Activated CD4-positive, alpha-beta T cell treated with anti-CD3 and anti-CD28 coated beads, Interleukin-2, Interleukin-6, amounts not matched to agents 100 ng/mL and 50 ng/mL, durations not matched to agents 16 hours and 8 hours (primary cell): ENCODE measurements at places on chromosomes 7 and 10.

DNA sequence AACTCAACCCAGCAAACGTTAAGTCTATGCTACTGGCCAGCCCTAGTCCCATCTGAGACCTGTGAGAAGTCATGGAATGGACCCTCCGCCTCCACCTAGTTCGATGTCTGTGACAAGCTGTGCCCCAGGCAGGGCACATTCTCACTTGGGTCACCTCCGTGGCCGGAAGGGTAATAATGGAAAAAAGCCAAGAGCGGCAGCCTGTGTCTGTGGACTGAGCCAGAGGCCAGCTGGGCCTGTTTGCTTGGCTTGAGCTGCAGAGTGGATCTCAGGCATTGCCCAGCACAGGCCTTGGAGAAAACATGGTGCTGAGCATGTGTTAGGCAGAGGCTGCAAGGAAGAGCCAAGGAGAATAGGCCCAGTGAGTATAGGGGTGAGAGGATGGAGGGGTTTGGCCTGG, 97.8 kb downstream of the GALNT17 start:
- DNase-seq, result no peak

DNA sequence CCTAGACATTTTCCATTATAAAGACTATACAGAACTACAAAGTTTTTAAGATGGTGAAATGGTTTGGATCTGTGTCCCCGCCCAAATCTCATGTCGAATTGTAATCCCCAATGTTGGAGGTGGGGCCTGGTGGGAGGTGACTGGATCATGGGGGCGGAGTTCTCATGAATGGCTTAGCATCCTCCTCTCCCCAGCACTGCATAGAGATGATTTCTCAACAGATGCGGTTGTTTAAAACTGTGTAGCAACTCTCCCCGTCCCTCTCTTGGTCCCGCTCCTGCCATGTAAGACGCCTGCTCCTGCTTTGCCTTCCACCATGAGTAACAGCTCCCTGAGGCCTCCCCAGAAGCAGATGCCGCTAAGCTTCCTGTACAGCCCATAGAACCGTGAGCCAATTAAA, 1.6 kb downstream of the FAM133B start:
- DNase-seq, result no peak

- DNase-seq, result no peak
Observed at GRCh38 chr7:108659867-108660266, 90.2 kb downstream of the DNAJB9 start.

GRCh38 chr7:100865938-100866728, 1.1 kb upstream of the TRIP6 start:
- peak; percentile 44 for DNase-seq

- DNase-seq, result no peak
Observed at GRCh38 chr10:47357131-47357582, 9.0 kb downstream of the RBP3 start.

GRCh38 chr7:101624246-101625001, 4.7 kb downstream of the MYL10 start:
- no peak for DNase-seq

DNA sequence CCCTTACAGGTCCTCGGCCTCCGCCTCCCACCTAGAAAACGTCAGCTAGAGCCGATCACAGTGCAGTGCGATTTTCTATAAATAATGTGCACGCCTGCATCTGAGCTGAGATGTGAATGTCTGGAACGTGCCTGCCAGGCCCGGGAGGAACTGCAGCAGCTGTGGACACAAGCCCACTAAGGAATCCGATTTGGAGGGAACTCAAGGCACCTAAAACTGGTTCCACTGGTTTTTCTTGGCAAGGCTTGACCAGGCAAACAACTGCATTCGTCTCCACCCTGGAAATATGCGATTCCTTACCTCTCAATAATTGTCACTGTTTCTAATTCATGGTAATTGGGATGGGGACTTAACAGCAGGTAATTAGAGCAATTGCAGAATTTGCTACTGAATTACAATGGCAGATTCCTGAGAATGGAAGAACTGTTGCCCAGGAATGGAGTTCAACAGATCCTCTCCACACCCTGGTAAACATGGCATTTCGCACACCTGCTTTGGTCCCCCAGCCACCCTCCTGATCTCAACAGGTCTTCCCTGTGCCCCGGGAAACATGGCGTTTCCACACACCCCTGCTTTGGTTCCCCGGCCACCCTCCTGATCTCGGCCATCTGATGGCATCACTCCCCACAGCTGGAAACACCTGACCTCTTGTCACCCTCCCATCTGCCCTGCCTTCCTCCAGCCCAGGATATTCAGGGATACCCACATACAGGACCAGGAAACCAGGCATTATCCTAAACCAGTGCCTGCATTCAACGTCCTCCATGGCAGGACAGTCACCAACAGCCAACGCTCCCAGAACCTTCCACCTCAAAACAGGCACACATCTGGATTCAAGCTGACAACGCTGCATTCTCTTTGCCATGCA, 76.0 kb downstream of the DIP2C start:
- DNase-seq, result no peak

DNA sequence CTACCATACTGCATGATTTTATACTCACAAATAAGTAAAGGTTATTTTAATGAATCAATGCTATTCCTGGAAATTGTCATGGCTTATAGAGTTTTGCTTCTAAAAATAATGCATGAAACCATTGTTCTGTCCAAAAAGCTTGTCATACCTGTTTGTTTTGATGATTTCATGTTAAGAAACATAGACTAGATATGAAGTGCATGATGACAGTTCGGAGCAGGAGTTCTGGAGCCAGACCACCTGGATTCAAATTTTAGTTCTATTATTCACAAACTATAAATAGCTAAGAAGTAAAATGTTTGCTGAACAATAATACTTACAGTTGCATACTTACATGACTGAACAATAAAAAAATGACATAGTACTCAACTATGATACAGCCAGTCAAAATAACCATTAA, 107.0 kb upstream of the AKR1E2 start:
- DNase-seq, result no peak

DNA sequence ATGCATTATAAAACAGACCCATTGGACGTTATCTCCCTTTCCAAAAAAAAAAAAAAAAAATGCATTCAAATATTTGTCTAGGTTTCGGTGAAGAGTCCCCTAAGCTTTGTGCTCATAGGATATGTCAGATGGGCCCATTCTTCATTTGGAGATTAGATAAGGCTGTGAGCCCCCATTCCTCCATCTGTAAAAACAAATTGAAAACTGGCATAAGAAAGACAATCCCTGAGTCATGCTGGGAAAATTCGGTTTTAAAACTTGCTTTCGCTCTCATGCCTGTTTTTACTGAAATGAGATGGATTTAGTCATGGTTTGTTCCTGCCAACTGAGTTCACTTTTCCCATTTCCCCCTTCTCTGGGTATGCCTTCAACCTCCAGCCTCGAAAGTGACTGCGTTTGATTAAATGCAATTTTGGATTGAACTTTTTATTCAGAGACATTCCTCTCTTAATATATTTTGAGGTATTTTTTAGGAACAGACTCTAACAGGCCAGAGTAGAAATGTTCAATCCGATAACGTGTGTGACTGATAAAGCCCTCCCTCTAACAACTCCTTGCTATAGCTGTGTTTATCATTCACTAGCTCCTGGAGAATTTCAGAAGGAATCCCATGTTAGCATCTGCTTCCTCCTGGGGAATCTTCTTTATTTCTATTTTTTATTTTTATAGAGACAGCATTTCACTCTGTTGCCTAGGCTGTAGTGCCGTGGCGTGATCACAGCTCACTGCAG, 190.9 kb upstream of the LYZL2 start:
- no peak for DNase-seq

- no peak for DNase-seq
Observed at GRCh38 chr7:44063547-44063893, 1.8 kb downstream of the PGAM2 start.

DNA sequence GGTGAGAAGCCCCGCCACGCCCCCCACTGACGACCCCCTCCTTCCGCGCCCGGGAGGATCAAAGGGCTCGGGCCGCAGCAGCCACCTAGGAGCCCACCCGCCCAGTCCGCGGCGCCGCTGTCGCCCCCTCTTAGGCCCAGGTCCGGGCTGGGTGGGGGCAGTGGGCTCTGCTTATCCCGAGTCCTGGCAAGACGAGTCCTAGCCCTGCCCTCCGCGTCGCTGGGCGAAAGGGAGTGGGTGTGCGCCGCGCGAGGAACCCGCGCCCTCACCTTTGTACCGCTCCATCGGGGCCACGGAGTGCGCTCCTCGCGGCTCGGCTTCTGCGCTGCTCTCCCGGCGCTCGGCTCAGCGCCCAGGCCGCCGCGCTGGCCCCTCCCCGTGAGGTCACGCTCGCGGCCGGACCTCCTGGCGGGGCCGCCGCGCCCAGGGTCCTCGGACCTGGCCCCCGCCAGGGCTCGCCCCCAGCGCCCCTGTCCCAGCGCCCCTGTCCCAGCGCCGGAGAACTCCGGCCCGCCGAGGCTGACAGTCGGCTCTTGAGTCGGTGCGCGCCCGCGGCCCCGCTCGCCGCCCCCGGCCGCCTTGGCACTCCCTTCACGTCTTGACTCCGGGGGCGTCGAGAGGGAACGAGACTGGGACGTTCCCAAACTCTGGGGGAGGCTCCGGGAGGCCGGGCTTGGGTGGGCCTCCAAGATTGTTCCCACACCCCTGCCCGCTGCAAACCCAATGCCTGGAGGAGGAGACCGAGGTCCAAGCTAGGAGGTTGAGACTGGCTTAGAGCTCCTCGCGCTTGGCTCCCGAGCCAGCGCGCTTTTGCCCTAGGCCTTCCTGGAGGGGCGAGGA, at the start of gene AFAP1L2:
AFAP1L2 (minus strand) TSS at position 332 of the 840 bp plus-strand sequence; CDS start at position 285, 47 bp downstream.
- DNase-seq, result no peak

GRCh38 chr7:155524018-155524556, 22.3 kb downstream of the CNPY1 start:
- DNase-seq, result no peak

- DNase-seq, result no peak
Observed at GRCh38 chr7:46654546-46655443, 733.7 kb upstream of the IGFBP3 start.

DNA sequence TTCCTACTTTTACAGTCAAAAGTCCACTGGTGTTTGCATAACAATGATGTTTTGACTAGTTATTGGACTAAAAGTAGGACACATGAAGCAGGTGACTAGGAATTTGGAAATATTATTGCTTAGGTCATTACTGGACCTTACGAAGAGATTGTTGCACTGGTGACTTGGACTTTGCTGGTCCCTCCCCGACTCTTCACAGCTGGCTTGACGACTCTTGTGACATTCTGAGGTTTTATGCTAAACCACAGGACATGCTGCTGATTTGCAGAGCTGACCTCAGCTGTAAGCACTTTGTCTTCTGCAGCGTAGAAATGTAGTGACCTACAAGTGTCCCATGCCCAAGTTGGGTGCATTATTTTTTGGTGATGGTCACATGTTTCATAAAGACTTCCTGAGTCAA, 21.9 kb downstream of the PCBD1 start:
- no peak for DNase-seq

- DNase-seq, result no peak
Observed at GRCh38 chr10:36499693-36500092, 625.7 kb upstream of the ANKRD30A start.

DNA sequence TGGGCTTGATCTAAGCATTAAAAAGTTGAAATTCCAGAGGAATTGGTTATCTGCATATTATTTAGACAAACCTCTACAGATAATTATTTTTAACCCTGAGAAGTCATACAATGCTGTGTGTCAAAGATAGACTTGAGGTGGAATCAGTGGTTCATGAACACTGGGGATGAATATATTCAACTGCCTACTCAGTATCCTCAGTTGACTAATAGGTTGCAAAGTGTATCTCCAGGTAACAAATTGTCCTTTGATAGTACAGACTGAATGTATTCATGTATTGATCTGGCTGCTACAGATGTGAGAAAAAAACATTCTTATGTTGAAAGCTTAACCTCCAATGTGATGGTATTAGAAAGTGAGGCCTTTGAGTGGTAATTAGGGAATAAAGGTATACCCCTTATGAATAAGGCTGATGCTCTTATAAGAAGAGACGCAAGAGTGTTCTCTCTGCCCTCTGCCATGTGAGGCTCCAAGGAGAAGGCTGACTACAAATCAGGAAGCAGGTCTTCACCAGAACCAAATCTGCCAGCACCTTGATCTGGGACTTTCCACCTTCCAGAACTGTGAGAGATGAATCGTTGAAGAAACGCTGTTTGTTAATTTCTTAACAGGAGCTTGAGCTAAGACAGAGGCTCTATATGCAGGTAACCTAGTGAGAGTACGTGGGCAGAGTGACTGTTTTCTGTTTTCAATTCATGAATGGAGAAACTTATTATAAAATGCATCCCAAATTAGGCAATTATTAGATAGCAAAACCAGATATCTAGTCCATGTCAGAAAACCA, 7.5 kb downstream of the MRPL32 start:
- DNase-seq, result peak; percentile 35

DNA sequence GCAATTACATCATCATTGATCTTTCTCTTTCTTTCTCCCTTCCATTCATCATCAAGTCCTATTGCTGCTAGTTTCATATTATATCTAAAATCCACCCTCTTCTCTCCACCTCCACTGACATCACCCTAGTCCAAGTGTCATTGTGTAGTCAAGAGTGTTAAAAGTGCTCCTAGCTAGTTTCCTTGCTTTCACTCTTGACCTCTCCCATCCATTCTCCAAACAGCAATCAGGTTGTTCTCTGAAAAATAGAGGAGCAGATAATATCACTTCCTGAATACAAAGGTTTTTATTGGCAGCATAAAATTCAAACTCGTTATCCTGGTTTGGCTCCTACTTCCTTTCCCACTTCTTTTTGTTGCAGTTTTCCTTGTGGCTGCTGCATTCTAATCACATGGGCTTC, 61.6 kb upstream of the PHF14 start:
- no peak for DNase-seq

DNA sequence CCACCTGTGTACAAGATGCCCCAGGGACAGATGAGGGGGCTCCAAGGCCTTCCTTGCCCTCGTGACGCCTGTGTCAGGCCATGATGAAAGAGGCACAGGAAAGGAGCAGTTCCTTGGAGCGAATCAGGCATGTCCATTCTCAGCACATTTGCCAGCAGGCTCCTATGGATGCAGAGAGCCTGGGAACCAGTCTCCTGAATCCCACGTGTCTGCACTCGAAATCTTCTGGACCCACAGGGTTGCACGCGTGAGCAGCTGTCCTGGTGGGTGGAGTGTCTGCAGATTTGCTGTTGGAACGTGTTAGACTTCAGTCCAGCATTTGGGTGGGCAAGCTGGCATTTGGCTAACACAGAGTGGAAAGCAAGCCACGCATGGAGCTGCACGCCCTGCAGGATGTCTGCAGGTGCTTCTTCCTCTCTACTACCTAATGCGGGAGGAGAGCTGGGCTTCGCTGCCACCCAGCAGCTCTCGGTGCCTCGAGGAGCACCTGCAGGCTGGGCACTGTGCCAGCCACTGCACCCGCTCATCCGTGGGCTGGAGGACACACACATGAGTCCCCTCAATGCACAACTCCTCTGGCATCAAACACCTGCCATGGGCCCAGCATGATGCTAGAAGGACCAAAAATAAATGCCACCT, 140.7 kb downstream of the PAXIP1 start:
- no peak for DNase-seq

- DNase-seq, result peak; percentile 25
Observed at GRCh38 chr10:69465457-69466157, 14.3 kb downstream of the TSPAN15 start.

GRCh38 chr7:7129381-7129780, 53.0 kb upstream of the C1GALT1 start:
- DNase-seq, result no peak

GRCh38 chr10:102783568-102783967, 39.8 kb downstream of the WBP1L start:
- no peak for DNase-seq

- DNase-seq, result no peak
Observed at GRCh38 chr7:25386311-25386744, 158.0 kb upstream of the NPVF start.

GRCh38 chr10:73364964-73365363, 6.3 kb upstream of the CFAP70 start:
- DNase-seq, result no peak

GRCh38 chr7:46257761-46258448, 336.8 kb upstream of the IGFBP3 start:
- no peak for DNase-seq

GRCh38 chr7:141631525-141631924, 70.4 kb downstream of the DENND11 start:
- DNase-seq, result no peak
